NCI-H2029 treated with DMSO at 0.1 percent for 48 hours (cell line): ENCODE measurements at places on chromosomes 7 and 10.

DNA sequence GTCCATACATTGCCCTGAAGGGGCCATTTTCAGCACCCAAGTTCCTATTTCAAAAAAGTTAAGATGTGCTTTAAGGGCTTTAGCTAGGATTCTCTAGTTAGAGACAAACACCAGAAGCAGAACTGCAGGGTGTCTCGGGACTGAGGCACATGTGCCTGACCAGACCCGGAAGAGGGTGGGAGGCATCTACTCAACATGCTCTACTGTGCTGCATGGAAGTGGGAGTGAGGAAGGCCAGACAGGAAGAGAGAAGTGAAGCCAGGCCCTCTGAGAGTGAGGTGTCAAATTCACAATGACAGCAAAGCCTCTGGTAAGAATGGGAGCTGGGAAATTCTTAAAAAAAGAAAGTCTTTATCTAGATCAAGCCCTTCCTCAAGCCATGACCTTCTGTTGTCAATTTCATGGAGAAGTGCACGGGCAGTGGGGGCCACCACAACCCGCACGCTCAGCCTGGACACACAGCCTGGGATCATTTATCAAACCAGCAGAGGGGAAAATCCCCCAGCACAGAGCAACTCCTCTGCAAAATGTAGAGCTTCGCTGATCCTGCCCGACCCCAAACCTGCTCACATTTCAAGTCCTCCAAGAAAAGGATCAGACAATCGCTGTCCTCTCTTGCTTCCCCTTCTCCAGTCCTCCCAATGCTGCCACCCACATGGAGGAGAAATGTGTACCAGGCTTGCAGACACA lies 38.7 kb downstream of the PLXNA4 start:
- DNase-seq = no peak

DNA sequence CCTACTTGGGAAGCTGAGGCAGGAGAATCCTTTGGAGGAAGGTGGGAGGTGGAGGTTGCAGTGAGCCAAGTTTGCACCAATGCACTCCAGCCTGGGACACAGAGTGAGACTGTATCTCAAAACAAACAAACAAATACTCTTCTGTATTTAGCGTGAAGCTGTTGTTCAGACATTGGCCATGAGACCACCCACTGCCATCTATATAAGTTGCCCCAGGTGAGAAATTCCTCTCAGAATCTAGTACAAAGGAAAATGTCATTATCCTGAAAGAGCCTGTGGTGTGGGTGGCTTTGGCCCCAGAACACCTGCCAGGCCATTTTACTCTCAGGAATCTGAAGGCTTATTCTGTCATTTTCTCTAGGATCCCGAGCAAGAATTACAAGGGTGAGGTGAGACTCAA lies 4.0 kb upstream of the FRMD4A start:
- no peak for DNase-seq

- no peak for DNase-seq
Measured at GRCh38 chr7:80644054-80644453, 5.6 kb downstream of the CD36 start.

GRCh38 chr7:156827587-156828203 lies 65.3 kb downstream of the LMBR1 start:
- no peak for DNase-seq

- no peak for DNase-seq
Measured at GRCh38 chr10:50275650-50276235, 24.4 kb upstream of the ASAH2 start.

DNA sequence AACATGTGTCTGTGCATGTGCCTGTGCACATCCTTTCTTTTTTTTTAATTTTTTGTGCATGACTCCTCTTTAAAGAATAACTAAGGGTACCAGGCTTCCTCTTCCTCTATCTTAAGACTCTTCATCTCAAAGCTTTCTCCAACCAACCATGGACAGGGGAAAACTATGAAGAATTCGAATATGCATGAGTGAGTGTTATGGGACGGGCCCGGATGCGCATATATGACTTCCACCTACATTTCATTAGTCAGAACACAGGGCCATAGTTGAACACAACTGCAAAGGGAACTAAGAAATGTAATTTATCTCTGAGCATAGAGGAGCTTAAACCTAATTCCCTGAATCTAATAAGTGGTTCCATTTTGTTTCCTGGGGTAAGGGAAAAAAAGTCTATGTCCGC lies 270.3 kb upstream of the SORCS1 start:
- no peak for DNase-seq

GRCh38 chr10:26931223-26931622 lies 70.5 kb upstream of the ABI1 start:
- no peak for DNase-seq
